ENCODE measurements at places on chromosomes 4 and X. TPM values are rescaled to one million over a fixed set of nuclear protein-coding genes. Genes with fewer than 3 reads are reported as not detected.
A peak's percentile ranks its signal among the peaks of the same experiment; 100 is the strongest.

DNA sequence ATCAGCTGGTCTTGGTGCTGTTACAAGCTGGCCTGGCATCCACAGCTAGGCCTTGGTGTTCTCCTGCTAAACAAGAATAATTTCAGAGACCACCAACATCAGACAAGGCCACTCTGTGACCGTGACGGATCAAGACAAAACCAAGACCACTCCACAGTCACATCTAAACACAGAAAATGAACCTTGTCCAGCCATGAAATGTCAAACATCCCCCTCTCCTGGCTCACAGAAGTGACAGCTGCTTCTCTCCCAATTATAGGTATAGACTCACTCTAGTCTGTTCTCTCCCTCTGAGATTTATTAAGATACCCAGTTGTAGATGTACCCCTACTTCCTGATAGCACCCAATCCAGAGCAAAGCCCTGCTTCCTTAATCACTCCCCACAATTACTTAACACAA is 40.4 kb downstream of the EFHC2 start:
- DNase-seq = no peak

DNA sequence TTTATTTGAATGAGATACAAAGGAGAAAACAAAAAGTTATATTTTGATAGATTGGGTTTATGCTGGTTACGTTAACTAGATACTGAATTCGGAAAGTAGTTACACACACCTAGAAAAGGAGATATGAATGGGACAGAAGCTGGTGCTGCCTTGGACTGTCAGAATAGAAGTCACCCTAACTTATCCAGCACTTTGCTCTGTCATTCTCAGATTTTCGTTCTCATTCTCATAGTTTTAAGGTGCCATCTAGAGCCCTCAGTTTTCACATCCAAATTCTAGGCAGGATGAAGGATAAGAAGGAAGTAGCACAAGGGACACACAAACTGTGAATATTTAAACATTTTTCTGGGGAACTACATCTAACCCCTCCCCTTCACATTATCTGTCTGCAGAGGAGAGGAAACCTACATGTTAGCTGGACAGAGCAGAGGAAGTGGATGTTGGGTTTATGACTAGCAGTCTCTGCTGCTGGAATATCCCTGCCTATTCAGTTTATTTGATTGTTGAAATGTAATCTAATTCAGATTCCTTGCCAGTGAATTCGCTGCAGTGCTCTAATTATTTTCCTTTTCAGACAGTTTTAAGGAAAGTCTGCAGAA is 521.9 kb downstream of the FAT4 start:
- peak; percentile 50 for DNase-seq

- DNase-seq = no peak
These were observed 151.0 kb upstream of the DKK2 start for GRCh38 chr4:107187091-107187490.

GRCh38 chrX:128800138-128800537 is 723.2 kb downstream of the SMARCA1 start:
- no peak for DNase-seq

DNA sequence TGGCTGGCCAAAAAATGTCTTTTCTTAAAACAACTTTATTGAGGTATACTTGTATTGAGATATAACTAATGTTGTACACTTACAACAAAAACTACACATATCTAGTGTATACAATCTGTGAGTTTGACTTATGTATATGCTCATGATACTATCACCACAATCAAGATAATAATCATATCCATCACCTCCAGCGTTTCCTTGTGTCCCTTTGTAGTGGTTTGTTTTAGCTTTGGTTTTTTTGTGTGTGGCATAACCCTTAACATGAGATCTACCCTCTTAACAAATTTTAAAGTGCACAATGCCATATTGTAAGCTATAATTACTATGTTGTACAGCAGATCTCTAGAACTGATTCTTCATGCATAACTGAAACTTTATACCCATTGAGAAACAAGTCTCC is 13.4 kb upstream of the PCSK1N start:
- no peak for DNase-seq

DNA sequence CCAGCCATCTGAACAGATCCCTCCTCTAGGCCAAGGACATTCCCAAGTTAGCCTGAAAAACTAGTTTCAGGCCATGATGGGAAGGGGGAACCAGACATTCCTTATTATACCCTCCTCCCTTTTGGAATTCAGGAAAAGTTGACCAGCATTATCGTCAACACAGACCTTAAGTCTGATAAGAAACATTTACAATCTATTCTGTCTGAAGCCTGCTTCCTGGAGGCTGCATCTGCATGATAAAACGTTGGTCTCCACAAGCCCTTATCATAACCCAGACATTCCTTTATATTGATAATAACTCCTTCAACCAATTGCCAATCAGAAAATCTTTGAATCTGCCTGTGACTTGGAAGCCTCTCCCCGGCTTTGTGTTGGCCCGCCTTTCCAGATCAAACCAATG is 44.3 kb downstream of the EFHC2 start:
- DNase-seq = no peak

GRCh38 chr4:112604589-112604988 is 32.1 kb downstream of the ZGRF1 start:
- peak; percentile 37 for DNase-seq

DNA sequence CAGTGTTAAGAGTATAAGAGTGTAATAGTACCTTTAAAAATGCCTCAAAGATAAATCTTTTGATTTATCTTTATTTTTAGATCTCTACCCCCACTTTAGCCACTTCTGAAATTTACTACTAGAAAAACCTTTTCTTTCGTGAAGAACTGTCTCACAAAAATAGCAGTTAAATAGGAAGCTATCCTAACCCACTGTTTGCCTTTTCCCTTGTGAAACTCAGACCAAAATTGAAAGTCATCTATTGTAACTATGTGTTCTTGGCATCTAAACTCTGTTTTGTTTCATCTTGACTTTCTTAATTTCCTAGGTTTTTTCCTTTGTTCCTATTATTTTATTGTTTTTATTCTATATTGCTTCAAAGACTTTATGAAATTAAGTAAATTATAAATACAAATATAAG is 7.8 kb upstream of the TMEM144 start:
- no peak for DNase-seq

DNA sequence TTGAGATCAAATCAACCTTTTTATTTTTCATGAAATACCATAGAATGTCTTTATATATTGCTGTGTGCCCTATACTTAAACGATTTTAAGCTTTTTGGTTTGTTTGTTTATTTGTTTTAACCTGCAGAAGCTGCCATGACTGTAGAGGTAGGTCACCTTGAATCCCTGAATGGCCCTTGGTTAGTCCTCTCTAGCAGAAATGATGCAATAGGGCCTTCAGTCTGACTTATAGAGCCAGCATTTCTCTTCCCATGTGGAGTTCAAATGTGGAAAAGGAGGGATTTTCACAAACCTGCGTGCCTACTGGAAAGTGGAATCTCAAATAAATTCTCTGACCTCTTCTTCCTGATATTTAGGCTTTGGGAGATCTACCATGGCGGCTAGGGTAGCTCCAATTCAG is 327.9 kb downstream of the MAPK10 start:
- no peak for DNase-seq

DNA sequence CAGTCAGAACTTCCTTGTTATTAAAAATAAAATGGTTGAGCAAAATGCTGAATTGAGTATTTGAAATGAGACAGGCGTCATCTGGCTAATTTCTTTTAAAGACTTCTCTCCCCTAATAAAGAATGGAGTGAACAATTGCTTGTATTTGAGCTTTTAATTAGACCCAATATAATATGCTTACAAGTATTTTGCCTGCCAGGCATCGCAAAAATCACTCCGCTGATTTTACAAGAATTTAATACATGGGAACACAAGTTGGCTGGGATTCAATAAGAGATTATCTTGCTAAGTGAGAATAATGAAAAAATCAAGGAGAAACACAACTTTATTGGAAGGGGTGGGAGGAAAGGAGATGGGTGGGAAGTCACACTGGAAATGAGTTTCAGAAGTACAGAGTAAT is 52.3 kb downstream of the KLF3 start:
- no peak for DNase-seq

DNA sequence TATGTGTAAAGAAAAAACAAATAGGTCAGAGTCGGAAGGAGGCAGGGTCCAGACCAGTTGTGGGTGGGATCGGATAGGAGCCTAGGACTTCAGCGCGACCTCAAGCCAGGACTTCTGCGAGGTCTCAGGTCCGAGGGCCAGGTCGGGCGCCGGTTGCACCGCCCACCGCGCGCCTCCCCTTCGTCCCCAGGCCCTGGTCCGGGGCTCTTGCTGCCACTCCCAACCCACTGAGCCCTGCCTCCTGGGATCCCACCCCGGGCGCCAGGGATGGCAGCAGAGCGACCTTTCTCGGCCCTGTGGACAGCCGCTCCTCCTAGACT is 12.3 kb downstream of the PITX2 start:
- DNase-seq = no peak

The GRXCR1 gene
- total RNA-seq = not detected

The EDA2R gene
- total RNA-seq = 0.23 TPM

The SMIM14 gene
- total RNA-seq = 42.8 TPM

The ITM2A gene
- 125 TPM for total RNA-seq

The CFAP99 gene
- 2.6 TPM for total RNA-seq

The MAGEA9B gene
- total RNA-seq = not detected

The SERPINA7 gene
- not detected for total RNA-seq

The GK gene
- total RNA-seq = 31.2 TPM
